ENCODE measurements at places on chromosomes 5 and 9.

- no peak for DNase-seq
These were observed 28.8 kb upstream of the PLIN2 start for GRCh38 chr9:19156026-19156474.

- peak; percentile 58 for DNase-seq
These were observed 7.5 kb upstream of the RAPGEF1 start for GRCh38 chr9:131747352-131747751.

GRCh38 chr5:33637011-33637410, 196.2 kb downstream of the TARS1 start:
- DNase-seq, result no peak

DNA sequence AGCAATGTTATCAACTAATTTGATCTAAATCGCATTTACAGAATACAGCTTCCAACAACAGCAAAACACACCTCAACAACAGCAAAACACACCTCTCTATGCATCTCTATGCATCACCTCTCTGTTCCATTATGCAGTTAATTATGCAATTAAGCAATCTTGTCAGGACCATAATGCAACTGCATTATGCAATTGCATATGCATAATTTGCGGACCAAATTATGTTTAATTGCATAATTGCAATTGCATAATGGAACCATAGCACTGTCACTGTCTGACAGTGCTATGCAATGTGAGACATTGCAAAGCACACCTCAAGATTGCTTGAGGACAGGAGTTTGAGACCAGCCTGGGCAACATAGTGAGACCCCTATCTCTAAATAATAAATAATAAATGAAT, 80.4 kb upstream of the PRSS3 start:
- no peak for DNase-seq

GRCh38 chr5:173581408-173582215, 34.8 kb downstream of the BOD1 start:
- peak; percentile 64 for DNase-seq

- no peak for DNase-seq
These were observed 44.2 kb upstream of the GNPDA1 start for GRCh38 chr5:142056816-142057696.

DNA sequence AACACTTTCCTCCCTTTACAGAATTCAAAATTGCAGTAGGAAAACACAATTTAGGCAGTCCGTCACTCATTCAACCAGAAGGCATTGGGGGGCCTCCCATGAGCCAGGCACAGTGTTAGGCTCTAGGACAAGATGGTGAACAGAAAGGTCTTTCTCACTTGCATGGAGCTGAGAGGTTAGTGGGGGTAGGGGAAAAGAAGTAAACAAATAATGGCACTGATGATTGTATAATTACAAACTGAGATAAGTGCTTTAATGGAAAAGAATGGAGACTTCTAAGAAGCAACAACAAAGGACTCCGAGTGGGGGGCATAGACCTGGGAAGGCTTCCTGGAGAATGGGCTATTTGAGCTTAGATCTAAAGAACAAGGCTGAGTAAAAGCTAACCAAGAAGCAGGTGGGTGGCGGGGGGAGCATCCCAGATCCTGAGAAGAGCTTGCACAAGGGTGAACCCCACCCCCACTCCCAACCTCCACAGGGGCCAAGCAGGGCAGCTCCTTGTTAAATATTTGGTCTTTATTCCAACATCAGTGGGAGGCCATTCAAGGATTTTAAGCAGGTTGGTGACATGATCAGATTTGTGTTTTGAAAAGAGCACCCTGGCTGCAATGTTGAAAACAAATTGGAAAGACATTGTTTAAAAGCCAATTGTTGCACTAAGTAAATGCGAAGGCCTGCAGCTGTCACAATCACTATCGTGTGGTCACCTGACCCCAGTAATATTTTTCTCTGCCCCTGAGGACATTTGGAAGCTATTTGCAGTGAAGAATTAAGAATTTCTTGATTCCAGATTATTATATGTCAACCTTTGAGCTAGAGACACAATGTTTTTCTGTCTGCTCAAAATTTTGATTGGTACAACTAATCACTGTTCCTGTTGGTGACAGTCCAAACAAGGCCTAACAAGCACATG, 73.9 kb upstream of the EFNA5 start:
- DNase-seq, result no peak

DNA sequence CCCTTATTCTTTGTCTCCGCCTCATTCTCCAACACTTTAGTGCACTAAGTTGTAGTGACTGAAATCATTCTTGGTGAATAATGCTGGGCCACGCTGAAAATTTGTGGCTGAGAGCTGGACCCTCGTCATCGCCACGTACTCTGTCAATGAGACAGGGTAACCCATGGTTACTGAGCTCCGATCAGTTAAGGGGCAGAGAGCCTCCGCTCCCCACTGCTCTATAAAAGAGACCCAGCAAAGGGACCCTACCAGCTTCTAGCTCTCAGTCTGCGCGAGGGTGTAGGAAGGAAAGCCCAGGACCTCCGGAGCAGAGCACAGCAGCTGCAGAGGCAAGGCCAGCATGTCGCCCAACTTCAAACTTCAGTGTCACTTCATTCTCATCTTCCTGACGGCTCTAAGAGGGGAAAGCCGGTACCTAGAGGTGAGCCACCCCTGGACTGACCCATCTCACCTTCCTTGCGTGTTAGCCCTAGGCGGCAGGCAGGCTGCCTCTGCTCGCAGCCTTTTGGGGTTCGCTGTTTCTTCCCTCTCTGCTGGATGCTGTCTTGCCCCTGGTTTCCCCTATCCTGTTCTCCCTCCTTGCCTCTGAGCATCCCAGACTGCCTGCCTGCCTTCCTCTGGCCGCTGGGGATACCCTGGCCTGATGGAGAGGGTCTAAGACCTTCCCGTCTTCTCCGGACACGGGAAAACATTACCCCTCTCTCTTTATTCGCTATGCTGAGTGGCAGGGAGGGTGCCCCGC, at the start of gene CRHBP:
TSS of gene CRHBP (plus strand) at position 251 of the 742 bp plus-strand sequence. CDS start at position 341, 90 bp downstream.
- no peak for DNase-seq

- DNase-seq, result no peak
These were observed 186.1 kb upstream of the PRLR start for GRCh38 chr5:35416217-35416988.

DNA sequence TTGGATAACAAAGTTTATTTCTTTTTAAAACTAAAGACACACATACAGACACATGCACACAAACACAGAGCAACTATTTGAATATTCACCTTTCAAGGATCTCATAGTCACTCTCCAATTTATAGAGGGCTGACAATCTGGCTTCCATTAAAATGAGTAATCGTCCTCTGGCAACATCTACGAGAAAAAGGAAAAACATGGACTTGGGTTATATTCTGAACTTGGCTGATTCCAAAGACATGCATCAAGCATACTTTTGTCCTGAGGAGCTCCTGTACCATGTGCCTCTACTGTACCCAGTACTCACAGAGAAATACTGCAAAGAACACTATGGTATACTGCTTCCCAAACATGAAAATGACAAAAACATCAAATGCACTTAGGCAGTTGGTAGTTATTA, 15.4 kb downstream of the IARS1 start:
- no peak for DNase-seq

GRCh38 chr9:86723346-86723745, 224.0 kb downstream of the GAS1 start:
- no peak for DNase-seq

DNA sequence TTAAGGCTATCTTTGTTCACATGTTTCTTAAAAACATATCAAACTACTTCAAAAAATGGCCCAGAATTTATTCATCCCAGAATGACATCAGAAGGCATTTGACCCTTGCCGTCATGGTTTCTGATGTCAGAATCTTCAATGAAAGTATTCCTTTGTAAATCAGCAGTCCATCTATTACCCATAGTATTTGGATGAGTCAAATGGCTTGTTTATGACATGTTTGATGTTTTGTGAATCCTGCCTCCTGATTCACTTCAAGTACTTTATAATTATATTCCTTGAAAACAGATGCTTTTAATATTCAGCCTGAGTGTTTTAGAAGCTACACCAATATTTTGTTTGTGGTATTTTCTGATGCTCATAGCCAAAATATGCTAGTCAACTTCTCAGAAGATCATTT, 200.8 kb upstream of the MEF2C start:
- no peak for DNase-seq

GRCh38 chr5:142720641-142721271, 34.9 kb upstream of the FGF1 start:
- no peak for DNase-seq

GRCh38 chr9:4102078-4102477, 197.8 kb downstream of the GLIS3 start:
- DNase-seq, result no peak

DNA sequence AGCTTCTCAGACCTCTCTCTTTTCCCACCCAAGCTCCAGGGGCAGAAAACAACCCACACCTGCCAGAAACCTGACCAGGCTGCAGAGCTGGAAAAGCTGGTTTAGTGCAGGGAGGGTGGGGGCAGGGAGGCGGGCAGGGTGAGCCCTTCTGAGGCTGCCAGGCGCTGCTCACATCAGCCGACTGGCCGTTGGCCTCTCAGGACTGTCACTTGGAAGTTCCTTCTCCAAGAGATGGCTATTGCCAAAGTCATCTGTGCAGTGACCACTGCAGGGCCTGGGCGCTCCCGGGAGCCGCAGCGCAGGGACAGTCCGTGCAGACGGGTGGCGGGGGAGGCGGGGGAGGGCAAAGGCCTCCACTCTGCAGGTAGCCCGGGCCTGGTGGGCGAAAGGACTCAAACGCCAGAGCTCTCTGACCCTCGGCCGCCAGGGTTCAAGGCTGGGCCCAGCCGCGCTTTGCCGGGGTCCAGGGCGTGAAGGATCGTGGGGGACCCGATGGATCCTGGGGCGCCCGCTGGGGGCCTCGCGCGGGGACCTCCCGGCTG, 205.0 kb upstream of the IER5L start:
- DNase-seq, result no peak

DNA sequence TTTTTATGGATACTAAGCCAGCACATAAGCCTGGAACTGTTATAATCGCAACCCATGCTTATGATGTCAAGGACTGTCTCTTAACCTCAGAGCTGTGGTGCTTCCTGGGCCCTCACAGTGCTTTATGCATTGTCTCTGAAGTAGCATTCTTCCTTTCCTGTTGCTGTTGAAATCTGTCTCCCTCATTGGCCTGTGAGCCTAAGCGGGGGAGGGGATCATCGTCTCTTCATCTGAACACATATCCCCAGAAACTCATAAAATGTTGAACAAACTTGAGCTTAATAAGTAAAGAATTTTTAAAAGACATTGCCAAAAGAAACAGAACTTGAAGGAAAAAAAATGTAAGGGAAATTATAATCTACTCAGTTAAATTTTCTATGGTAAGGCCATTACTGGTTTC, 80.3 kb downstream of the SGCD start:
- DNase-seq, result no peak

GRCh38 chr9:111068771-111069170, 30.5 kb upstream of the LPAR1 start:
- DNase-seq, result no peak

DNA sequence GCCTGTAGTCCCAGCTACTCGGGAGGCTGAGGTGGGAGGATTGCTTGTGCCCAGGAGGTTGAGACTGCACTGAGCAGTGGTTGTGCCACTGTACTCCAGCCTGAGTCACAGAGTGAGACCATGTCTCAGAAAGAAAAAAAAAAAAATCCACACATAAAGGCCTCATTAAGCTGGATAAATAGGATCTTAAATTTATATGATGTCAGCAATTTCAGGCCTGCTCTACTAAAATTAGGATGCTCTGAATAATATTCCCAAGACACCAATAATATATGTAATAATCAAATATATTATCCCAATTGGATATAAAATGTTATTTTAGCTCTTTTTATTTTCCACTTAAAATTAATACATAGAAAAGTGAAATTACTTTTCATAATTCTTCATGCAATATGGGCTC, 43.6 kb downstream of the NLN start:
- DNase-seq, result no peak

GRCh38 chr5:123285122-123286023, 137.8 kb downstream of the CEP120 start:
- peak; percentile 51 for DNase-seq

DNA sequence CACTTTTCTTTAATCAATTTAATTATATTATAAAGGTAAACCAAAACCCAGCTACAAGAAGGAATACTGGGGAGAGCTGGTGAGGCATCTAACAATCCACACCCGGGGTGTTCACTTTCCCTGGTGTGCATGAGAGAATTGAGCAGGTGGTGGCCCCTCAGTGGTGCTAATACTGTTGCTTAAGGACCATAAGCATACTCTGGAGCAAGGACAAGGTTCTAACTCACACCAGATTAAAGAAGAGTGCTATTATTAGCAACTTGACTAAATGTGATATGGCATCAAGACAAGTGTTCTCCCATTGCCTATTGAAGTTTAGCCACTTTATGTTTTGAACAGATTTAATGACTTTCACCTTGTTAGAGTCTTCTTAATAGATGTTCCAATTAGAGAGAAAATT, 8.8 kb downstream of the RGS7BP start:
- peak; percentile 57 for DNase-seq

DNA sequence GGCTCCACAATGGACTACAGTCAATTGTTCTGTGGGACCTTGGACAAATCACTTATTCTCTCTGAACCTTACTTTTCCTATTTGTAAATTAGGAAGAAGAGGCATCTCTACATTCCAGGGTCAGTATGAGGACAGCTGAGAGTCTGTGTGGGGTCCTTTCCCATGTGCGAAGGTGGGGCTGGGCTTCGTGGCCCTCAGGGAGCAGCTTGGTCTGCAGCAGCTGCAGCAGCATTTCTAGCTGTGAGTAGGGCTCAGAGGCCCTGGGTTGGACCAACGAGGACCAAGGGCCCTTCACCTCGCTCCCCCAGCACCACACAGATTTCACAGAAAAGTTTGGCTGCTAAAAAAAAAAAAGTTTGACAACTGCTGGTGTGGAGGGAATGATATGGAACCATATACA, 9.4 kb upstream of the DDX41 start:
- no peak for DNase-seq

DNA sequence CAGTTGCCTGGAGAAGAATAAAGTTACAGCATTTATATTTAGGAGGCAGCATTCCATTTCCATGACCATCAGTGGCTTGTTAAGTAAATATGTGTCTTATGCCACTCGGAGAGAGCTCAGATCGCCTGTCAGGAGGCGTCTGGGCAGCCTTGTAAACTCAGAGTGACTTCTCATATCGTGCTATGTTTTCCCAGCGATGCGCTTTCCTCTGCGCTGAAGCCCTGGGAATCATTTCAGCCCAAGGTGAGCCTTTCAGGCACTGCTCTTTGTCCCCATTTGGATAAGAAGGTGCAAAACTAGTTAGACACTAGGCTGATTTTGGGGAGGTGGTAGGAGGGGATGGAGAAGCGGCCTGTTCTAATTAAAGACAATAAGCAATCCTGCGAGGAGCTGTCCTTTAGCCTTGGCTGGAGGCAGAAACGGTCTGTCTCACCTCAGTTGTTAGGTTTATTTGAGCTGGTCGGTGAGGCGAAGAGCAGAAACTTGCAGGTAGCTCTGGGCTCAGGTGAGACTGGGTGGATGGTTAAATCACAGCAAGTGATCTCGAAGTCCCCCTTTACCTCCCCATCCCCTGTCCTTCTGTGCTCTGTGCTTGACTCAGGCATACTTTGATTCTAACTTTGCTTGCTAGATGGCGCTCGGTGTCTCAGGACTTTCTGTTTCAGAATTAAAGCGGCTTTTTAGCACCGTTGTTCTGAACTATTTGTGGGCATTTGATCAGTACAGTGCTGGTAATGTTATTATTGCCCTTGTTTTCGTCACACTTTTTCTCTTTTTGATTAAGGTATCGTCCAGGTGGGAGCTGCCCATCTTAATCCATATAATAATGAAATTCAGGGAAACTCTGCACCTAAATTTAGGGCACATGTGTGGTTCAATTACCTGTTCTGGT, 24.6 kb downstream of the NR2F1 start:
- peak; percentile 55 for DNase-seq
